ENCODE measurements at places on chromosomes 7 and 10. TPM values are rescaled to one million over a fixed set of nuclear protein-coding genes. Genes with fewer than 3 reads are reported as not detected.

Gene KCND2
- total RNA-seq = not detected

Gene GPR146
- total RNA-seq = 2.1 TPM

Gene ADRA2A
- 0.04 TPM for total RNA-seq

Gene FAM131B
- total RNA-seq = 0.36 TPM

Gene NODAL
- total RNA-seq = not detected
